ENCODE measurements at places on chromosomes 6 and 20.

GRCh38 chr6:16901782-16902181 lies 140.5 kb upstream of the ATXN1 start:
- H3K27ac ChIP-seq: no peak overlapping the region
- H3K4me1 ChIP-seq: no peaks in the 10 kb centered on the region
- no peaks in the 10 kb centered on the region for H3K36me3 ChIP-seq

DNA sequence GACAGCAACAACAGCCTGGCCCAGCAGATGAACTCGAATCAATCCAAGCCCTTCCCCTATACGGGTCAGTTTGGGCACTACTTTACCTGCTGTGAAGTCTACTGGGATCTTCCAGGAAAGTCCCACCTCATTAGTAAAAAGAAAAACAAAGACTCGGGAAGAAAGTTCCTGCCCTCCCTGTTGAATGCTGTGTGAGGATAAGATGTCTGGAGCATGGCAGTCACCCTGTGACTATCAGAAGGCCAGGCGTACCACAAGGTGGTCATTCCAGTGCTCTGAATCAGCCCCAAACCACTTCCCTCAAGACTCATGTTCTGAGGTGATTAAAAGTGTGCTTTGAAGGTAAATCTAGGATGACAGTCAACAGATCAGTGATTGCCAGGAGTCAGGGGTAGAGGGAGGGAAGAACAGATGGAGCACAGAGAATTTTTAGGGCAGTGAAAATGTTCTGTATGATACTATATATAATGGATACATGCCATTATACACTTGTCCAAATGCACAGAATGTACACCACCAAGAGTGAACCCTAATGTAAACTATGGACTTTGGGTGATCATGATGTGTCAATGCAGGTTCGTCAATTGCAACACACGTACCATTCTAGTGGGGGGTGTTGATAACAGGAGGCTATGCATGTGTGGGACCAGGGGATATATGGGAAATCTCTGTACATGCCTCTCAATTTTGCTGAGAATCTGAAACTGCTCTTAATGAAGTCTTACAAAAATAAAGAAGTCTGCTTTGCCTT lies 14.7 kb downstream of the FKBP1A start:
- H3K4me3 ChIP-seq: no peak overlapping the region
- H3K4me1 ChIP-seq: peaks cover 42% of the 10 kb centered on the region
- peaks cover 33% of the 10 kb centered on the region for H3K36me3 ChIP-seq
- H3K27ac ChIP-seq: peak overlapping the region; percentile 44
- no peaks in the 10 kb centered on the region for H3K27me3 ChIP-seq

- H3K27ac ChIP-seq: no peak overlapping the region
- H3K4me1 ChIP-seq: peaks cover 3% of the 10 kb centered on the region
- no peak for DNase-seq
- peaks cover 89% of the 10 kb centered on the region for H3K27me3 ChIP-seq
Observed at GRCh38 chr20:1813674-1814635, 81.3 kb upstream of the SIRPA start.

DNA sequence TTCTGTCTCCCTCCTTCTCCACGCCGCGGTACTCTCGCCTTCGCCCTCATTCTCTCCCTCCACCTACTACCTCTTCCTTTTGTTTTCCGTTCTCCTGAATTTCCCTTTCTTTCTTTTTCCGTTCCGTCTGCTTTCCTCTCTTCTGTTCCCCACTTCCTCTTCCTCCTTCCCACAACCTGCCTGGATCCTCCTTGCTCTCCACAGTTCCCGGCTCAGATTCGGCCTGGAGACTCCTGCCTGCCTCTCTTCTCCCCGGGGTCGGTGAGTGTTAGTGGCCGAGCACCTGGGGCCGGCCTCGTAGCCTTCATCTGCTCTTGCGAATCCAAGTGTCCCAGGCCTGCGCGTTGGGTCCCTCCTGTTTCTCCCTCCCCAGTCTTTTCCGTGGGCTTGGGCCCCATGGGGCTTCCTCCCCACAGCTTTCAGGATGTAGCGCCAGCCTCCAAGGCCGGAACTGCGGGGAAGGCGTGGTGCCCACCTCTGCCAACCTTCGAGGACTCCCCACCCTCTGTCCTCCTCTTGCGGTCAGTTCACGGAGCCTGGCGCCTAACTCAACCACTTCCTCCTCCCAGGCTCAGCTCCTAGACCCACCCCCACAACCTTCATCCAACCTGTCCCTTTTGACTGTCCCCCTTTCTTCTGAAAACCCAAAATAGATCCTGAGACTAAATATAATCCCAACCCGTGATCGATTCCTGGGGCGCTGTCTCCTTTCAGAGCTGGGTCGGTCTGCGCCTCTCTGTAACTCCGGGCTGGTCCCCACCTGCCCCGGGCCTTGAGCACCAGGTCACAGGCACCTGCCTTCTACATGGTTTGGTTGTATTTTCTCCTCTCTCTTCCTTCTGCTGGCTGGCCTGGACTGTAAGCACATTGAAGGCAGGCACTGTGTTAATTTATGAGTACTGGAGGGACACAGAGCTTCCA lies 6.8 kb downstream of the NRN1 start:
- H3K4me3 ChIP-seq: peak overlapping the region; percentile 66
- DNase-seq: no peak
- H3K27ac ChIP-seq: no peak overlapping the region
- peaks cover 55% of the 10 kb centered on the region for H3K4me1 ChIP-seq
- H3K27me3 ChIP-seq: peaks cover 99% of the 10 kb centered on the region

DNA sequence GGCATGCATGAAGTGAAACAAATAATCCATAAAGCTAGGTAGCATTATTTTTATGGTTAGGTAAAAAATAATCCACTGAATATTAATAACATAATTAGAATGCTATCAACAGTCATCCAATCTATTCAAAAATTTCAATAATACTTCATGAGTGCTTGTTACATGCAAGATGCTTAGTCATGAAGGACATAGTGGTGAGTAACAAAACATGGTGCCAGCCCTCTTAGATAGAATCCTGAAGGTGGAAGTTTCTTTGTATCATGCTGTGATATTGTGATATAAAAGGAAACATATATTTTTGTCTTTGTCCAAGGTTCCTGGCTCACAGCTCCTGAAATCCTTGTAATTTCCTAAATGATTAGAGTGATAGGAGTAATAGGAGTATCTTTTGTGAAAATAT lies 14.9 kb downstream of the RCAN2 start:
- no peaks in the 10 kb centered on the region for H3K36me3 ChIP-seq
- H3K27me3 ChIP-seq: peaks cover 65% of the 10 kb centered on the region
- no peak overlapping the region for H3K4me3 ChIP-seq

DNA sequence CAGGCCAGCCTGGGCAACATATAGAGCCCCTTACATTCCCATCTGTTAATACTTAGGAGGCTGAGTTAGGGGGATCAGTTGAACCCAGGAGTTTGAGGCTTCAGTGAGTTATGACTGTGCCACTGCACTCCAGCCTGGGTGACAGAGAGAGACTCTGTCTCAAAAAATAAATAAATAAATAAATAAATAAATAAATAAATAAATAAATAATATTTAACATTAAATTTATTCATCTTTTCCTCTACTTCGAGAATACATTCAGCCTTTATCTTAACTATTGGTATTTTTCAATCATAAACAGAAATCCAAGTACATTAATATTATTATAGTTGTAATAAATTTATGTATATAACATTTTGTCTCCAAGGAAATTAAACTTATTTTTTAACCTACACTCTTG lies 1227.7 kb upstream of the GJE1 start:
- H3K4me1 ChIP-seq: no peaks in the 10 kb centered on the region
- H3K4me3 ChIP-seq: no peak overlapping the region
- H3K27me3 ChIP-seq: no peaks in the 10 kb centered on the region

DNA sequence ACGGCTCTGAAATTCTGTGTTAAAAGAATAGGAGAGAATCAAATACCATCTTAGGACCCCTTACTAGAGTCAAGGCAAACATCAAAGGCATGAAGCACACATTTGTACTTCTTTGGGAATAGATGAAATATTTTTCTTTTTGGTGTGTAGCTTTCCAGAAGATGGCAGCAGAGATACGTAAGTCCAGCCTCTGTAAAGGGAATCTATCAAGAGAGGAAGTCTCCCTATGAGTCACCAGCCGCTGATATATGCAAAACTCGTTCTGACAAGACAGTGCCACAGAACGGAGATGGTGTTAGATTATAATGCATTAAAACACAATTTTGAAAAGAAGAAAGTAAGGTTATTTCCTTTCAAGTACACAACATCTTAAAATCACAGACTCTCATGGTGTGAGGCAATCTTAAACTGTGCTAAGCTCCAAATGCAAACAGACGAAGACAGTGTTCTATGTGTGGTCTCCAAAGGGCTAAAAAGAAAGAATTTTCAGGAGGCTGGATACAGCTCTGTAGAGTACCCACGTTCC lies 120.0 kb upstream of the AGPAT4 start:
- no peaks in the 10 kb centered on the region for H3K4me1 ChIP-seq
- H3K36me3 ChIP-seq: no peaks in the 10 kb centered on the region
- no peak overlapping the region for H3K27ac ChIP-seq
- no peak overlapping the region for H3K4me3 ChIP-seq
- H3K27me3 ChIP-seq: peaks cover 6% of the 10 kb centered on the region

- no peaks in the 10 kb centered on the region for H3K4me1 ChIP-seq
- no peak overlapping the region for H3K27ac ChIP-seq
- DNase-seq: no peak
- no peak overlapping the region for H3K4me3 ChIP-seq
- no peaks in the 10 kb centered on the region for H3K27me3 ChIP-seq
Observed at GRCh38 chr6:164926686-164927085, 382.7 kb downstream of the C6orf118 start.

DNA sequence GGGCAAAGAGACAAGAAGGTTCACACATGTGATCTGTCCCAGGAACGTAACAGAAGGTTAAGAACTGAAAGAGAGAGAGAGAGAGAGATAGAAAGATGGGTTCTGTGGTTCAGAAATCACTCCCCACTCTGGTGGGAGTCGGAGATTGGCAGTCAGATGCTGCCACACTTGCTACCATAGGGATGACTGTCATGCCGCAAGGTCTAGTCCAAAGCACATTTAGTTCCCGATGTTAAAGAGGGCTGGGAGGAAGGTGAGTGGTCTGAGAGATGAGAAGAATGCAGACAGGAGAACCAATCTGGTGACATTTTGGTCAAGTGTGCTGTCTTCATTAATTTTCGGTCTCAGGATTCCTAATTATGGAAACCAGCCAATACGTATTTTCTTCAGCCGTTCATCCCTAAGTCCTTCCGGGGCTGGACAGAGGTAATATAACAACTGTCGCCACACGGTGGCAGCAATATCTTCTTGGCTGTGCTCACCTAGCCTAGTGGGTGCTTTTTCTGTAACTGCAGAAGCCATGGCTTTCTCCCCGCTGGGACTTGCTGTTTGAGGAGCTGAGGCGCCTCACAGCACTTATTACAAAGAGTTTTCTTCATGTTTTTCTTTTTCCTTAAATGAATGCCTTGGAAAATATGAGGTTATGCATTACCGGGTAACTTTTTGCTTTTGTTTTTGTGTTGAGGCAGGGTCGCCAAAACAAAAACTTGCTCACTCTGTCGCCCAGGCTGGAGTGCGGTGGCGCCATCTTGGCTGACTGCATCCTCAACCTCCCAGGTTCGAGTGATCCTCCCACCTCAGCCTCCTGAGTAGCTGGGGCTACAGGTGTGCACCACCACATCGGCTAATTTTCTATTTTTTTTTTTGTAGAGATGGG lies 46.0 kb downstream of the SLC35D3 start:
- no peak overlapping the region for H3K4me3 ChIP-seq
- no peaks in the 10 kb centered on the region for H3K36me3 ChIP-seq
- DNase-seq: peak; percentile 63
- H3K4me1 ChIP-seq: no peaks in the 10 kb centered on the region
- peaks cover 56% of the 10 kb centered on the region for H3K27me3 ChIP-seq

DNA sequence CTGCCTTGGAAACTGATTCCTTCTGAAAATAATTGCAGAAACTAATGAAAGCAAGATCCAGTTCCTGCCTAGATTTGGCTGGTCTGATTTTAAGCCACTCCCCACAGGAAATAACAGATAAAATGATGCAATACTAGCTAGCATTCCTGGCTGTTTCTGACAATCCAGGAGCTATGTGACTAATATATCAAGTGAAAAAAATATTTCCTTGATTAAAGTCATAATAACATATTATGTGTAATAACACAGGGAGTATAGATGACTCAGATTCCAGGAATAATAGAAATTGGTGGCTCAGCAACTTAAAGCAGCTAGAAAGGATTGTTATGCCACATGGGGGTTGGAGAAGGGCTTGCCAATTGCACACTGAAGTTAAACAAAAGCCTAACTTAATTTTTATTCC lies 182.7 kb upstream of the SALL4 start:
- H3K36me3 ChIP-seq: peaks cover 3% of the 10 kb centered on the region
- H3K27ac ChIP-seq: no peak overlapping the region
- no peak overlapping the region for H3K4me3 ChIP-seq
- DNase-seq: no peak
- no peaks in the 10 kb centered on the region for H3K27me3 ChIP-seq
- H3K4me1 ChIP-seq: no peaks in the 10 kb centered on the region

DNA sequence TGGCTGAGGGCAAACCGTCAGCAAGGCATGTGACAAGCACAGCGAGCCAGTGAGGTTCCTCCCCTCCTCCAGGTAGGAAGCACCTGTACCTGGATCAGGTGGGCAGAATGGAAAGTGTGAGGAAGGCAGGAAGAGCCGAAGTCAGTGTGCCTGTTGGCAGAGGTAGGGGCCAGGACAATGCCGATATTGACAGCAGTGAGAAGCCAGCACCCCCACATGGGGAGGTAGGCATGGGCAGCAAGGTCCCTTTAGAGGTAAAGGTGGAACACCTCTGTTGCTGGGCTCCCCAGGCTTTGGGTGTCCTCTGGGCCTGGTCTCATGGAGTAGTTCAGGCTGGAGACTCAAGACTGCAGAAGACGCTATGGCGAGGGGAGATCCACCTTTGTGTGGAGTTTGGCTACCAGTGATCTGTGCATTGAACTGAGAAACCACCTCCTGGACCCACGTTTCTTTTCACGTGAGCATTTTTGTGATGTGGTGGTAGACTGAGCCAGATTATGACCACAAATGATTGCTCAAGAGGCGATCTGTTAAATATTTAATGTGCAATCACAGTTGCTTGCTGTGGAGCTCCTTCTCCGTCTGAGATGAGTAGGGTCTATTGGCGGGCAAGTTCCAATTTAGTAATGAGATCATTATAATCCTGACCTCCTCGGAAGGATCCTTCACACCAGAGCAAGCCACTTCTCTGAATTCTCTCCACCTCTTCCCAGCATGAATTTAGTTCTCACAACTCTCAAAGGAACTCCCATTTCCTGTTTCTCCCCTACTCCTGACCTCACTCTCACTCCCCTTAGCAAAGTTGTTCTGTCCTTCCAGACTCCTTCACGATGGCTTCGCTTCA lies 174.8 kb downstream of the CDH26 start:
- no peaks in the 10 kb centered on the region for H3K27me3 ChIP-seq
- no peak overlapping the region for H3K4me3 ChIP-seq
- no peak for DNase-seq
- peaks cover 2% of the 10 kb centered on the region for H3K4me1 ChIP-seq
- H3K27ac ChIP-seq: no peak overlapping the region

GRCh38 chr6:43026365-43026764 lies 4.9 kb downstream of the RRP36 start:
- no peak overlapping the region for H3K4me3 ChIP-seq
- no peak for DNase-seq
- peak overlapping the region; percentile 80 for H3K27ac ChIP-seq
- H3K4me1 ChIP-seq: peaks cover 16% of the 10 kb centered on the region
- peaks cover 75% of the 10 kb centered on the region for H3K36me3 ChIP-seq
- no peaks in the 10 kb centered on the region for H3K27me3 ChIP-seq

GRCh38 chr6:156954191-156954590 lies 177.0 kb downstream of the ARID1B start:
- H3K27me3 ChIP-seq: no peaks in the 10 kb centered on the region
- peaks cover 2% of the 10 kb centered on the region for H3K36me3 ChIP-seq
- peak overlapping the region; percentile 81 for H3K27ac ChIP-seq

- H3K4me3 ChIP-seq: no peak overlapping the region
- no peak for DNase-seq
- no peaks in the 10 kb centered on the region for H3K36me3 ChIP-seq
- H3K27ac ChIP-seq: no peak overlapping the region
Observed at GRCh38 chr6:155434096-155434495, 21.5 kb downstream of the NOX3 start.

Data from effector memory CD8-positive, alpha-beta T cell (primary cell).